ENCODE measurements at places on chromosomes 4 and X.

GRCh38 chrX:2595258-2595657, 94.5 kb upstream of the DHRSX start:
- DNase-seq: peak; percentile 58

- peak; percentile 38 for DNase-seq
Observed at GRCh38 chr4:27318740-27319139, 458.1 kb downstream of the STIM2 start.

GRCh38 chr4:120415896-120416295, 349.2 kb upstream of the MAD2L1 start:
- DNase-seq: no peak

DNA sequence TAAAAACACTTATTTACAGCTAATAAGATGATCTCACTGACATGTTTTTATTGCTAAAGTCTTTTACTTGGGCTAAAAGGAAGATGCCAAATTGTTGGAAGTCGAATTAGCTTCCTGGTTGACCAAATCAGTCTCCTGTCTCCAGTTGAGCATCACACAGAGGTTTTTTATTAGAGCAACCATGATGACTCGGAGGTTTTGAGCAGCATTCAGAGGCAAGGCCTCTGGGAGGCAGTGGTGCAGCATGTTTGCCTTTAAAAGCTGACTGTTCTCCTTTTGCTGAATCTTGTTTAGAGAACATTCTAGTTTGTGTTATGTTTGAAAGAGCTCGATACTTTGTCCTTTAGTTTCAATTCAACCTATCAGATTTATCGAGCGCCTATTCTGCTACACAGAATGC, 2.1 kb downstream of the UCHL1 start:
- peak; percentile 73 for DNase-seq

DNA sequence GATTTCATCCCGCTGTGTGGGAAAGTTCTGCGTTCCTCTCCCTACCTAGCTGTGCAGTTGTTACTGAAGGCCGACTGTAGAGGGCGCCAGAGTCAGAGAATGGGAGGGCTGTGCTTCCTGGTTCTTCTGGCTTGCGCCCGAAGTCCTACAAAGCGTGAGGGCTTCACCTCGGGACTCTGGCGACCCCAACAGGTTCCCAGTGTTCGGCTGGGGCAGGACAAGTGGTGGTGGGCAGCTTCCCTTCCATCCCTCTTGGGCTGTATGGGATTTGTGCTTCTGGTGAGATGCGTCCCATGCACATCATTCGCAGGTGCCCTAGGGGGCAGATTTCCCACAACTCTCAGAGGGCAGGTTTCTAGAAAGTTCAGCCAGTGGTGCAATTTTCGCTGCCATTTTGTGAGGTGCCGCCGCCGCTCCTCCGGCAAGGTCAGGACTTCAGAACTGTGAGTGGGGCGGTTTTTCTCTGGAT, 27.3 kb downstream of the CT45A1 start:
- DNase-seq: peak; percentile 7

- no peak for DNase-seq
Observed at GRCh38 chrX:35374116-35374515, 424.0 kb upstream of the MAGEB16 start.

DNA sequence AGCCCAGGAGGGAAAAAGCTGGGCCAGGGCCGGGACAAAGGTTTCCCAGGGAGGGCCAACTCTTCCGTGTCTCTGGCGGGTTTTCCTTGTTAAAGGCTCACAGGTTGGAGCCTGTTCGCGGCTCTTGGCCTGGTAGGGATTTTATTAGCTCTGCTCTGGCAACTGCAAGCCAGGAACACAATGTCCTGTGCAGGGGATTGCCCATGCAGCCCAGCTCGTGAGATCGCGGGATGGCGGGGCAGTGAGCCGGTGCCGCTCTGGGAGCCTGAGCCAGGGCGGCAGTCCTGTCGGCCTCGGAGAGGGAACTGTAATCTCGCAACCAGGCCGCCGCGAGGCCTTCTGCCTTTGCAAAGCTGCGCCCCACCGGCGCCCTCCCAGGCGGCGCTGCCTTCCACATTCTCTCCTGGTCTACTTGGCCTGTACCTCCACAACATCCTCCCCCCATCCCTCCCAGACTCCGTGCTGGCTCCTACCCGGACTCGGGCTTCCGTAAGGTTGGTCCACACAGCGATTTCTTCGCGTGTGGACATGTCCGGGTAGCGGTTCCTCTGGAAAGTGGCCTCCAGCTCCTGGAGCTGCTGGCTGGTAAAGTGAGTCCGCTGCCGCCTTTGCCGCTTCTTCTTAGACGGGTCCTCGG, 2.1 kb downstream of the PITX2 start:
- DNase-seq: no peak

- DNase-seq: no peak
Observed at GRCh38 chr4:111718763-111719559, 426.3 kb upstream of the FAM241A start.

DNA sequence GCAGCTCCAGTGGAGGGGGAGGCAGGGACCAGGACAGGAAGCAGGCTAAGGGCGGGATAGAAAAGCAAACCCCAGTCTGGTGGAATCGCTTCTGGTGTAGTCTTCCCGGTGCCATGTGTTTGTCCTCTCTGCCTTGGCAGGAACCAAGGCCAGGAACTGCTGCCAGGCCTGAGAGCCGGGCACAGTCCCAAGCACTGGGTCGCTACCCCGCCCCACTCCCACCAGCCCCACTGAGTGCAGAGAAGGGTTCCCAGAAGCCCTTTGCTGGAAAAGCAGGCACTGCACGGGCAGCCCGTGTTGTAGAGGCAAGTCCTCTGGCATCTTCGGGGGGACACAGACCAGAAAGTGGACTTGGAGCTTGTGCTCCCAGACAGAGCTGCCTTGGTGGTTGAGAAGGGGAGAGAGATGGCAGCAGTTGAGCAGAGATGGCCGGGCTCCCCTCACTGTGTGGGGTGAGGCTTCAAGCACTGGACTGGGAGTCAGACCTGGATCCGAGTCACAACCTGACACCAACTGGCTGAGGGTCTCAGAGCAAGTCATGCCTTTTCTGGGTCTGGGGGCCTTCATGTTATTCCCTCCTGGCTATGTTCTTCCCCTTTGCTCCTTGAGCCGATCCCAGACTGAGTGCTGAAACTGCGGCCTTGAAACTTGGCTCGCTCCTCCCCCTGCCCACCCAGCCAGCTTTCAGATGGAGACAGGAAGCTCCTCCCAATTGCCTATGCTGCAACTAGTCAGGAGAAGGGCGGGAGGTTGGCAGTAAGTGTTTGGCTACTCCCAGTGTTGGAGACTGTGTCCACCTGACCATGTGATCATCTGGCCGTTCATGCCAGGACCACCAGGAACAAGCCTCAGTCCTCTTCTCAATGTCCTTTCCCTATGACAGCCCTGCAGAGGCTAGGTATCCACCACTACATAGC, 59.7 kb upstream of the MTM1 start:
- peak; percentile 15 for DNase-seq

DNA sequence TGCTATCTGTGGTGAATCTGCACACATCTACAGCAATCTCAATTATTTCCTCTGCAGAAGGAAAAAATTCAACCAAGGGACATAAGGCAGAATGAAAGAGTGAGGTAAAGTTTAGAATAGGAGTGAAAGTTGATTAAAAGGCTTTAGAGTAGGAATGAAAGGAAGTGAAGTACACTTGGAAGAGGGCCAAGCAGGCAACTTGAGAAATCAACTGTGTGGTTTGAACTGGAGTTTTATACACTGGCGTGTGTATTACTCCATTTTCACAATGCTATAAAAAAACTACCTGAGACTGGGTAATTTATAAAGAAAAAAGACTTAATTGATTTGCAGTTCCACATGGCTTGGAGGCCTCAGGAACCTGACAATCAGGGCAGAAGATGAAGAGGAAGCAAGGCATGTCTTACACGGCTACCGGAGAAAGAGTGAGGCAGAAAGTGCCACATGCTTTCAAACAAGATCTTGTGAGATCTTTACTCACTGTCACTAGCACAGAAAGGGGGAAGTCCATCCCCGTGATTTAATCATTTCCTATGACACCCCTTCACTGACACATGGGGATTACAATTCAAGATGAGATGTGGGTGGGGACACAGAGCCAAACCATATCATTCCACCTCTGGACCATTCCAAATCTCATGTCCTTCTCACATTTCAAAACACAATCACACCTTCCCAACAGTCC, 234.8 kb downstream of the IL15 start:
- DNase-seq: peak; percentile 30

DNA sequence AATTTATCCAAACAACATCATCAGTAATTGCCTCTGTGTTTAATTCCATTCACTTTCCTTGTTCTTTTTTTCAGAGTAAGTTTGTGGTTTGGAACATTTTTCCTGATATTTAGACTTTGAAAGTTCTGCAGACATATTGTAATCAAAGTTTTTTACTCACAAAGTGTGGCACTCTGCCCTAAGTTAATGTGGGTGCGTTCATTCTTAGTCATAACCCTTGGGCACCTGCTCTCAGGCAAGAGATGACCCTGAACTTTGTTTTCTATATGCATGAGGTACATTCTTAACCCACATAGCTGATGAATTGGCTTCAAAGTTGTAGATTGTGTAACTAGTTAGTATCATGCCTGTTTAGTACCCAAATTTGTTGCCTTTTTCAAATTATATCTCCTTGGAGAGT, 424.3 kb downstream of the GRXCR1 start:
- DNase-seq: no peak

GRCh38 chr4:109497511-109497910, 62.5 kb upstream of the MCUB start:
- no peak for DNase-seq

- DNase-seq: peak; percentile 2
Observed at GRCh38 chr4:14446311-14446710, 556.0 kb upstream of the CPEB2 start.

DNA sequence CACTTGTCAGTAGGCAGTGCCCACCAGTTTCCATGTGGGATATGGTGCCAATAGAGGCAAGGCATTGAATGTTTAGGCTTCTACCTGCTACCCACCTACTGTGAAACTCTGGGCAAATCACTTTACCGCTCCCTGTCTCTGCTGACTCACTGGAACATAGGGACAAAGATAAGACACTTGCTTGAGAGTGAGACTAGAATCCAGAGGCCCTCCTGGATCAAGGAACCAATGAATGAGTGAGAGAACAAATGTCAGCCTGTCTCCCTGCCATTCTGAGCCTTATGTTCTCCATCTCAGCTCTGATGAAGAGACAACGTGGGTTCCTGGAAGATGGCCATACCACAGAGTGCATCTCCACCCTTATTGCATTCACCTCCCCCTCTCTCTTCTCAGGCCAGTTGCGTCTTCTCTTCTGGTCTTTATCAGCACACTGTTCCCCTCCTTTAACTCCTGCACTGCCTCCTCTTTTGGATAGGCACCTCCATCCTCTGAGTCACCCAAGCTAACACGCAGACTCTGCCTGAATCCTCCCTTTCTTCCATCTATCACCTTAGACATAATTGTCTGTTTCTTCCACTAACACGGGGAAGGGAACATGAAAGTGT, 15.4 kb upstream of the PRRG3 start:
- no peak for DNase-seq

GRCh38 chr4:3803946-3804345, 37.8 kb downstream of the ADRA2C start:
- DNase-seq: no peak

DNA sequence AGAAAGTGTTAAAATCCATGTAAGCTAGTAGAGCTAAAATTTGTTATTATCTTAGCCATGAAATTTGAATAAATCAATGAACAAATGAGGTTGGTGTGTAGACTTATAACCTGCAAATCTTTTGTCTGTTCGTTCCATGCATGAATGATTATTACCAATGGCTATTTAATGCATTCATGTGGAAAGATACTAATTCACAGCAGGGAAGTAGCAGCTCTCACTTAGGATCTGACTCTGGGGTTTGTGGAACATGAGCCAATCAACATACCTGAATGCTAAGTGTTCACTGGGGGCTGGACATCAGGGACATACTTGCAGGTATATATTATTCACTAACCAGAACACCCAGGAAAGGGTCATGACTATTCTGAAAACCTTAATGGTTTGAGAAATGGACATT, 444.1 kb downstream of the STIM2 start:
- no peak for DNase-seq

- no peak for DNase-seq
Observed at GRCh38 chrX:136126371-136126770, 21.0 kb upstream of the FHL1 start.

- no peak for DNase-seq
Observed at GRCh38 chrX:6052111-6052745, 176.4 kb downstream of the NLGN4X start.

DNA sequence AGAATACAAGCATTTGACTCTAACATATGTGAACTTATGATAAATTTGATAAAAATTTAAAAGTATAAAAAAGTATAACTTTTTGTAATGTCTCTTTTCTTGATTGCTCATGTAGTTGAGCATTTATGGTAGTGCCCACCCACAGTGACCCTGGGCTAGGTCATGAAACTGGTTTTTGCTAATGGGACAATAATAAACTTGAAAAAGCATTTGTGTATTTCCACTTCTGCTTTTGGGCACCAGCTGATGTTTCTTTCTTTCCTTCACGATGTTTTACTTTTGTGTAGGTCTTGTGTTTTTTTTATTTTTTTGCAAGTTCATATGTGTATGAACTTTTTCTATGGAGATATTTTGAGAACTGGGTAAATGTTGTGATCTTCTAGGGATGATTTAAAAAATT, 313.1 kb downstream of the CBLL2 start:
- no peak for DNase-seq

- peak; percentile 38 for DNase-seq
Observed at GRCh38 chr4:183201331-183201730, 102.3 kb downstream of the WWC2 start.

GRCh38 chr4:14049946-14050345, 422.4 kb upstream of the BOD1L1 start:
- DNase-seq: no peak

DNA sequence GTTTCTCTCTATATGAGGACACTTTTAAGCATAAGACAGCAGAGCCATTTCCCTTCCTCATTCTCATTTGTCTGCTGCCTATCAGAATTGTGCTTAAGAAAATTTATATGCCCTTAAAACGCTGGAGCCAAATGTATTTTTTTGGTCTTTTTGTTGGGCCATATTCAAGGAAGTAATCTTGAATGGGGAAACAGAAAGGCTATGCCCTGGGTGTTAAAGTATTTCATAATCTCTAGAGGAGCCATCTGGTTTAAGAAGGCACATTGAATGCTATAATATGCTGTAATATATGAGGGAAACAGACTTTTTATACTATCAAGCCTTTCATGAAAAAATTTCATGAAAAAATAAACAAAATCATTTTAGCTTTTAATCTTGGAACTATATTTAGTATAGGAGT, 4.3 kb downstream of the DMD start:
- no peak for DNase-seq

- no peak for DNase-seq
Observed at GRCh38 chrX:107467271-107467670, 17.8 kb downstream of the FRMPD3 start.
